ENCODE measurements at places on chromosomes 3 and 15. TPM values are rescaled to one million over a fixed set of nuclear protein-coding genes. Genes with fewer than 3 reads are reported as not detected.

DNA sequence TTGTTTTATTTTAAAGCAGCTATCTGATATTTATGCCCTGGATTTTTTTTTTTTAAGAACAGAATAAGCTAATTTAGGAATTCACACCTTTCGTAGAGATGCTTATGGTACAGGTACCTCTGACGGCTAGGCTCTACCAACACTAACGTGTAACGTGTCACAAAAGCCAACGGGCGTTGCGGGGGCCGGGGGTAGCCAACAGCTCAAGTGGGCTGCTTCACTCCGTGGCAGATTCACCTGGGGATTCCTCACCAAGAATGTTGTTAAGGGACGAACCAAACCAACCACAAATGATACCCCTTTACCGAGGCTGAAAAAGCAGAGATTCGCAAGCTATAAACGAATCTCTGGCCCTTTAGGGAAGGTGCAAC, 1.0 kb downstream of the TMCC1 start:
- peak overlapping the region; percentile 71 for H3K27ac ChIP-seq
- H3K27me3 ChIP-seq = no peaks in the 10 kb centered on the region
- H3K4me3 ChIP-seq = peak overlapping the region; percentile 88
- DNase-seq = peak; percentile 37

GRCh38 chr3:94063496-94064119, 747 bp downstream of the NSUN3 start:
- no peaks in the 10 kb centered on the region for H3K27me3 ChIP-seq
- H3K4me3 ChIP-seq = peak overlapping the region; percentile 94
- H3K4me1 ChIP-seq = peaks cover 17% of the 10 kb centered on the region

DNA sequence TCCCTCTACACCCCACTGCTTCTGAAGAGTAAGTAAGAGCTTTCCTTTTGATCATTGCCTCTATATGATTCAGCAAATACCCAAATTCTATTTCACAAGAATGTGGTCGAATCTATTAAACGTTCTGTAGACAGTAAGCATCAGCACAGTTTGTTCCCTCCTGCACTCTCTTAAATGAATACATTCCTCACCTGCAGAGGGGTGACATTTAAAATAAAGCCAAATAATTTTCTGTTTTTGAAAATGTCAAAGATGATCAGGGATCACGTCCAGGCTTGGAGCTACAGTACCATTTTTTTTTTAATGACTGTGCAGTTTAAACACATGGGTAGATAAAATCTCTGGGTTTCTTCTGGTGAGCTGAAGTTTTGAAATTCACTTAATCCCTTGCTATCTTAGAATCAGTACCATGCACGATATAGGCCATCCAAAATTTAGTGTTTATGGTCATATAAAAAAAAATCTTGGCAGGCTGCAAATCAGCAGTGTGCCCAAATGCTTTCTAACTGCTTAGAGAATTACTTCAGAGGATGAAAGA, 12.8 kb downstream of the PYDC2 start:
- peaks cover 10% of the 10 kb centered on the region for H3K36me3 ChIP-seq
- no peak overlapping the region for H3K4me3 ChIP-seq
- H3K4me1 ChIP-seq = peaks cover 45% of the 10 kb centered on the region
- H3K27me3 ChIP-seq = no peaks in the 10 kb centered on the region
- DNase-seq = no peak

GRCh38 chr15:88688394-88688933, 49.6 kb downstream of the ISG20 start:
- DNase-seq = no peak
- H3K4me1 ChIP-seq = no peaks in the 10 kb centered on the region
- H3K27ac ChIP-seq = no peak overlapping the region
- H3K27me3 ChIP-seq = peaks cover 98% of the 10 kb centered on the region
- H3K4me3 ChIP-seq = no peak overlapping the region

Gene SI
- total RNA-seq = not detected

Gene CCDC39
- not detected for total RNA-seq

Gene RUVBL1
- 167 TPM for total RNA-seq
